ENCODE measurements at places on chromosomes 1 and 21.
A peak's percentile ranks its signal among the peaks of the same experiment; 100 is the strongest.

DNA sequence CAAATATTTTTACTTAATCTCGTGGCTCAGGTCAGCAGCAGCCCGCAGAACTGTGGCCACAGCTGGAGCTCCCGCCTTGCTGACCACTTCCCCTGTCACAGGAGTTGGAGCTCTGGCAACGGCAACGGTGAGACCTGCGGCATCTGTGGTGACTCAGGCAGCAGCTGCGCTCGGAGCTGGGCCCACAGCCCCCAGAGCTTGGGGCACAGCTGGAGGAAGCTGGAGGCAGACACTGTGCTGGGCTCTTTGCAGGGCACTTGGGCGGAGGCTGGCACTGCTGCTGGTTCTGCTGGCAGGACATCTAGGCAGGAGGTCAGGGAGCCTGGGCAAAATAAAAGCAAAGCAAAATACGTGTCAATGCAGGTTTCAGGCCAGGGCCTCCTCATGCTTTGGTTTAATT is at the start of gene LCE3A:
Gene LCE3A, minus strand, starts transcription at position 301 of the 400 bp plus-strand sequence. Its CDS starts 0 bp downstream, at position 301.
- peak; percentile 83 for DNase-seq

GRCh38 chr1:156025876-156026275 is 5.1 kb upstream of the SSR2 start:
- DNase-seq, result no peak

- peak; percentile 21 for DNase-seq
These were observed at the start of gene PYHIN1 for GRCh38 chr1:158931055-158931737. TSS of gene PYHIN1 (plus strand) at chr1:158931552. CDS start at chr1:158936911, 5,359 bp downstream.

- DNase-seq, result peak; percentile 35
These were observed at the start of gene ABCG1 for GRCh38 chr21:42218836-42219605. TSS of gene ABCG1 (plus strand) at chr21:42219140. CDS start at chr21:42219263, 123 bp downstream.

DNA sequence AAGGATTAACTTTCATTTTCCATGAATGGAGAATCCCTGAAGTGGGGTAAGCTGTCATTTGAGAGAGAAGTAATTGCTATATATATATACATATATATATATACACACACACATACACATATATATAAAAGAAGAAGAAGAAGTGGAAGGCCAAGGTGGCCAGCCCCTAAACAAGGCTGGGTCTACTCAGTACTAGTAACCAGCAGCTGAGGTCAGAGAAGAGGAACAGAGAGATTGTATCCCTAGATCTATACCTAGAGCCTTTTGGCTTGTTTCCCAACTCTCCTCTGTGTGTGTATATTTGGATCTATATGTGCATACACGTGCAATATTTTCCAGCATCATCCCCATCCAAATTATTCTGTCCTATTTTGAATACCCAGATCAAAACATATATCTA is 5.2 kb downstream of the TNFSF4 start:
- no peak for DNase-seq

DNA sequence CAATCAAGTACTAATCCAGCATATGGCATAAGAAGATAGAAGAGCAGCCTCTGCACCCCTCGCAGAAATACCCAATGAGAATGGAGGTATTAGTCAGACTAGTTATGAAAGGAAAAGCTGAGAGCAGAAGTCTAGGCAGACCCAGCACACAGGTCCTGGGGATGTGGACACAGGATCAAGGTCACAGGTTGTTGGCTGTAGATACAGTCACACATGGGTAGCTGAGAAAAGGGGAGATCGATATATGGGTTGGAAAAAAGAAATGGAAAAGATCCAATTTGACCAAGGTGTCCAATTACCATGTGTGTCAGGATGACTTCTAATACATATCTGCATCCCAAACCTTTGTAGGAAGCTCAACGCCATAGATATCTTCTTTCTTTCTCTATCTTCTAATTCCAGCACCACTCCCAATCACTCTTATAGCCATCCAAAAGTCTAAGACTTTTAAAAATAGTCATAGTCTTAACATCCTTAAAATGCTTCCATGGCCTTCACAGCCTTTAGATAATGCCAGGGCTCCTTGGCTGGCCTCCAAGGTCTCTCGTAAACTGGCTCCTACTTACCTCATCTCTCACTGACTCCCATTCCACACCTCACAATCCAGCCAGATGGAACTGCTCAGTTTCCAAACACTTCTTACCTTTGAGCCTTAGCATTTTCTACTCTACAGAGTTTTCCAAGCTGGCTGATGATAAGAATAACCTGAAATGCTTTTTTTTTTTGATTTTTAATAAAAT is 8.3 kb upstream of the ZC3H11B start:
- no peak for DNase-seq

GRCh38 chr1:228842094-228842775 is 107.0 kb downstream of the RHOU start:
- DNase-seq, result no peak

DNA sequence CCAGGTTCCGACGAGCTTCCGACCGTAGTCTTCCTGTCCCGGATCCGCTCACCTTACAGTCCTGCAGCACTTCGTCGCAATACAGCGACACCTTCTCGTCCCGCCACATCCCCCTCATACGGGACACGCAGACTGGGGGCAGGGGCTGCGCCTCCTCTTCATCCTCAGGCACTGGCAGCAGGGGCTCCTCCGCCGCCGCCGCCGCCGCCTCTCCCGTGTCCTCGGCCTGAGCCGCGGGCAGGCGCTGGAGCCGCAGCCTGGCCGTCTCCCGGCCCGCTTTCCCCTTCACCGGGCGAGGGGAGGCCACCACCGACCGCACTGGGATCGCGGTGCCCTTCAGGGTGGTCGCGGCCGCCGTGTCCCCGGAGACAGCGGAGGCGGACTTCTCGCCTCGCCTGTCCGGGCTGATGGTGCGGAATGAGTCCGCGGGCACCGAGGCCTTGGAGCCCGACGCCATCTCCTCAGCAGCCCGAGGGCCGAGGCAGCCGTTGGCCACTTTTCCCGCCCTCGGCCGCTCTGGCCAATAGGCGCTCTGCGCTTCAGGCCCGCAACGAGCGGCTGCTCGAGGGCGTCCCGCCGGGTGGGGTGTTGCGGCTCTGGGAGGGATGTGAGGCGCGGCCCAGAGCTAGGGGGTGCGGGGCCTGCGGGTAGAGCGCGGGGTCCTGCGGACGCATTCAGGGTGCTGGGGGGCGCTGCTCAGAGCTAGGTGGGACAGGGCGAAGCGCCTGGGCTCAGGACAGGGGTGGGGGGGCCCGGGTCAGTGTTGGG is at the start of gene SHCBP1L:
Gene SHCBP1L, minus strand, starts transcription at position 490 of the 768 bp plus-strand sequence. Its CDS starts 33 bp downstream, at position 457.
- DNase-seq, result no peak
